ENCODE measurements at places on chromosomes 1 and 21. TPM values are rescaled to one million over a fixed set of nuclear protein-coding genes. Genes with fewer than 3 reads are reported as not detected.

GRCh38 chr1:92444351-92444750 is 42.4 kb downstream of the GFI1 start:
- H3K27me3 ChIP-seq: no peaks in the 10 kb centered on the region
- H3K36me3 ChIP-seq: no peaks in the 10 kb centered on the region
- peaks cover 3% of the 10 kb centered on the region for H3K4me1 ChIP-seq
- no peak overlapping the region for H3K4me3 ChIP-seq
- no peak overlapping the region for H3K27ac ChIP-seq
- no peak for DNase-seq

- no peak overlapping the region for H3K4me3 ChIP-seq
- no peak overlapping the region for H3K27ac ChIP-seq
- no peaks in the 10 kb centered on the region for H3K27me3 ChIP-seq
- DNase-seq: no peak
- no peaks in the 10 kb centered on the region for H3K36me3 ChIP-seq
Measured at GRCh38 chr1:12035312-12035711, 16.0 kb downstream of the MIIP start.

Gene KRTAP19-3
- not detected for total RNA-seq

- H3K36me3 ChIP-seq: no peaks in the 10 kb centered on the region
- DNase-seq: no peak
- peaks cover 14% of the 10 kb centered on the region for H3K4me1 ChIP-seq
Measured at GRCh38 chr1:168974611-168975010, 131.9 kb upstream of the ATP1B1 start.

Measured in GM23338 (cell line).